ENCODE measurements at places on chromosomes 11 and 22.

- DNase-seq: no peak
Measured at GRCh38 chr11:34499719-34500500, 13.7 kb downstream of the ELF5 start.

DNA sequence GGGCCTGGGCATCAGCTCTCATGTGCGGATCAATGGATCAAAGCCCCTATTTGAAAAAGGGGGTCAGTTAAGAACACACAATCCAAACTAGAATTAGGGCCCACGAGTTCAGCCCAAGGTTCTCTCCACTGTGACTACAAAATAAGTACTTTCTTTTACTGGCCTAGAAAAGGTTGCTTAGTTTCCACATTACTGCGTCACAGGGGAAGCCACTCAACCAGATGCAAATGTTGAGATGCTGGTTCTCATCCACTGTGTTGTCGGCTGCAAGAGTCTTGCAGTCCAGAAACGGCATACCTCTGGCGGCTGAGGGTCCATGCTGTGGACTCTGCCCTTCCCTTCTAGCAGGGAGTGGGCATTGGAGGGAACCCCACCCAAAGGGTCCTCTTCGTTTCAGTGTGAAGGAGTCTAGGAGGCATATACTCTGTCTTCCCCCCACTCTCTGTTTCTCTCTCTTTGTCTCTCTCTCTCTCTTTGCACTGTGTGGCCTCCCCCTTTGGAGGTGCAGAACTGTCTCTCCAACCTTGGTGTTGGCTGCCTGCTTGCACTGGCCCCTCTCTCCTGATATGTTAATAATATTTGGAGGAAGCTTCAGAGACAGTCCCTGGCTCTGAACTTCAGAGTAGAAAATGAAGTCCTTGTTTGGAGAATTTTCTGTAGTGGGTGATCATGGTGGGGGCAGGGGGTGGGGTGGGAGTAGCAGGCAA lies 99.0 kb upstream of the NNMT start:
- DNase-seq: no peak

- no peak for DNase-seq
Measured at GRCh38 chr11:101323997-101324396, 194.4 kb upstream of the PGR start.

GRCh38 chr11:96112192-96113128 lies 188.6 kb upstream of the MTMR2 start:
- no peak for DNase-seq

DNA sequence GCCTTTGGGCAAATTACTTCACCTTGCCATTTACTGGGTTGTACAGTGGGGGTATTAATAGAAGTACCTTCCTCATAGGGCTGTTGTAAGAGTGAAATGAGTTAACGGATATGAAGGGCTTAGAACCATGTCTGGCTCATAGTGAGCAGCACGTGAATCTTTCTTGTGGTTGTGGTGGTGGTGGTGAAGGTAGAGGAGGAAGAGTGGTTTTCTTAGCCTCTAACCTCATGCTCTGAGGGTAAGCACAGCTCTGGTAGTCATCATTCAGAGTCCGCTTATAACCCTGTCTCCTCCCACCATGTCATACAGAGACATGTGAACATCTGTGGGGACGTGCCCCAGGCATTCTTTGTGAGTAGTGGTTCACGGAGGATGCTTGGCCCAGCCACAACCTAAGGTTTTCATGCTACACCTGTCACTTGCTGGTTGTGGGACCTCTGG lies 43.6 kb downstream of the TEAD1 start:
- no peak for DNase-seq

DNA sequence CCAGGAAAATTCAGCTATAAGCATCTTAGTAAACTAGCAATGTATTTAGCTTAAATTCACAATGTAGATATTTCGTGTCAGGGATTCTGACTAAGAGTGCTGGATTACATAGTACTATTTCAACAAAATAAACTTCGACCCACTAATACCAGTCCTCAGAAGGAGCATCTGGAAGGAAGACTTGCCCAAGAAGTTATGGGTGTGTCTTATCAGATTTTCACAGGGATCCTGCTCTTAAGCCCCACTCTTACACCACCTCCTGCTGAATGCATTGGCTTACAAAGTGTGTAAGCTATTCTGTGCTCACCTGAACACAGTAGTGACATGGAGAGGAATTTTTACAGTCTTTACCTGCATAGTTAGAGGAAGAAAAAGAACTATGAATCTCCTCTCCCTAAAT lies 35.4 kb upstream of the ANO5 start:
- DNase-seq: no peak

DNA sequence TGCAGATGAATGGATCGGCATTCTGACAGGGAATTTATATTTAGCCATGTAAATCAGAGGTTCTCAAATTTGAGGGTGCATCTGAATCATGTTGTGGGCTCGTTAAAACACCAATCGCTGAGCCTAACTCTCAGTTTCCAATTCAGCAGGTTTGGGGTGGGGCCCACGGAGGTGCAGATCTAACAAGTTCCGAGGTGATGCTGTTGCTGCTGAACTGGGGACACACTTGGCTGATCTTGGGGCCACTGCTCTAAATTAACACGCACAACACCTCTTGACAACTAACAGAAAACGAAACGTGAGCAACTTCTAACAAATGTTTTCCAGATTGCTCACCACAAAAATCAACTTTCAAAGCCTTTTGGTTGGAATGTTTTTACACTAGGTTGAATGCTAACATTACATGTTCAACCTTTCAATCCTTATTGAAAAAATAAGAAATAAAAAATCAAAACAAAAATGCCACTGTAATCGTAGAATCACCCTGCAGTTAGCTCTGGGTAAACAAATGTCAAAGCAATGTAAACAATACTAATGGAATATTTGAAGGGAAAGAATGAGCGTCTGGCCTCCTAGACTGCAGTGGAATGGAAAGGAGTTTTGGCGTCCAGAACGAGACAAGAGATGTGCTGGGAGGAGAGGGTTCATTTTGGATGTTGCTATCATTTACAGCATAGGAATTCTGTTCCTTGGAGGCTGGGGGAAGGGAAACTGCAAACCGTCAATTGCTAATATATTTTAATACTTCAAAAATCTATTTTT lies 68.3 kb upstream of the SLC6A5 start:
- no peak for DNase-seq

Data from HFFc6 (cell line).